ENCODE measurements at places on chromosomes 7 and 10.

DNA sequence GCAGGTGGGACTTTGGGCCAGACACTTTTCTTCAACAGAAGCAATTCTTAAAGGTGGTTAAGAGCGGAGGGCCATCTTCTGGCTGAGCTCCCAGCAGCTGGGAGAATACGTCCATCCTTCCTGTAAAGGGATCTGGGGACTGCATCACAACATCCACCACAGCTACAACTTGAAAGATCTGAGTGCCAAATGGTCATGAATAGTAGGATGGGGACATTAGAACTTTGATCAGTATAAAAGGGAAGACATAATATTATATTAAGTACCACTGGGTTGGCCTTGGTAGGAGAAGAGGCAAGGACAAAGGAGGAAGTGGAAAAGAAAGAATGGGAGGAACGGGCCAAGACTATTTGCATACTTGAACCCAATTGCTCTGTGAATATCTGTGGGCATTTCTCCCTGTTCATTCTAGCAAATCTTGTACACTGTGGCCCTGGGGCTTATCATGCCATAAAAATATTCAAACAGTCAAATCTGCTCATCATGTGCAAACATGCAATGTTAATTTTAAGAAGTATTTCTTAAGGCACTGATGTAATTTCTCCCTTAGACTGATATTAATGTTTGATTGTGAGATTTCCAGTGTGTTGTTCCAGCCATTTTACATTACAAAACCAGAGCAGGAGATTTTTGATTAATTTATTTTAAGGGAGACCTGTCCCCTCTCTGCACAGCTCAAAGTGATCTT lies 65.5 kb upstream of the CREB5 start:
- no peak for DNase-seq
- no peaks in the 10 kb centered on the region for H3K4me1 ChIP-seq
- no peak overlapping the region for H3K4me3 ChIP-seq

DNA sequence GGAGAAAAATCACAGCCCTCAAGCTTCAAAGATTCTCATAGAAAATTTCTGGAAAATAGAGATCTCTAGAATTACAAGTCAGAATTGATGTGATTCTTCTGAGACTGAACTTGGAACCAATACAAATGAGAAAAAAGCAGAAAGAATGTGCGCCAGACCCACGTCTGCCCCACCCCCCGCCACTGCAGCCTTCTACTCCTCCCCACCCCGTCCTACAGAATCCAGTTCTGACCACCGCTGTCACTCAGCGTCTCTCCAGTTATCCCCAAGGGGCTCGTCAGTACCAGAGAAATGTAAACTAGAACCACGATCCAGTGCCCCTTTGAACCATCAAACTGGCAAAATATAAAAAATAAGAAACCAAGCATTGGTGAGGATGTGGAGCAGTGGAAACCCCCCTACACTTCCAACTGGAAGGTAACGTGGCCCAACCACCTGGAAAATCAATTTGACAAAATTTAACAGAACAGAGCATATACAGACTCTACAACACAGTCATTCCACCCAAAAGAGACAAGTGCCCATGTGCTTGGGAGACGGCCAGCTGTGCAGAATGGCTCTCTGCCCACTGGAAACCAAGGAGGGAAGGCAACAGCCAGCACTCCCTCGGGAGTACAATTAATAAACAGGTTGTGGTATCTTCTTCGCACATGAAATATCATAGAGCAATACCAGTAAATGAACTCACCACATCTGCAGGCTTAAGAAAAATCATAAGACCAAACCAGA lies 397.9 kb downstream of the TNS3 start:
- H3K27ac ChIP-seq = no peak overlapping the region
- no peaks in the 10 kb centered on the region for H3K36me3 ChIP-seq
- H3K27me3 ChIP-seq = no peaks in the 10 kb centered on the region
- H3K4me1 ChIP-seq = peaks cover 32% of the 10 kb centered on the region
- H3K4me3 ChIP-seq = no peak overlapping the region

DNA sequence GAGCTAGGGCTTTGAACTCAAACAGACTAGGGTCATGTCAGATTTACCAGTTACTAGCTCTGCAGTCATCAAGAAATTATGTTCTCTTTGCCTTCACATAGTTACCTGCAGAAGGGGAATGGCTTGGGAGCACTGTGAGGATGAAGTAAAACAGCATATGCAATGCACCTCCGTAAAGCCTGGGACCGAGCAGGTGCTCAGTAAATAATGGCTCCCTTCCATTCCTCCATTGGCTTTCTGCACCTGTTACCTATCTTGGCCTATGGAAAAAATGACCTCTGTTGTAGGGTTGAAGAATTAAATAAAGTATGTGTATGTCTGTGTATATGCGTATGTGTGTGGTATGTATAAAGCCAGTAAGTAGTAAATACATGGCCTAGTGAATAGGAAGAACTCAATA lies 78.8 kb downstream of the PDE1C start:
- H3K27ac ChIP-seq = no peak overlapping the region
- H3K4me1 ChIP-seq = no peaks in the 10 kb centered on the region
- H3K36me3 ChIP-seq = no peaks in the 10 kb centered on the region
- no peaks in the 10 kb centered on the region for H3K27me3 ChIP-seq

DNA sequence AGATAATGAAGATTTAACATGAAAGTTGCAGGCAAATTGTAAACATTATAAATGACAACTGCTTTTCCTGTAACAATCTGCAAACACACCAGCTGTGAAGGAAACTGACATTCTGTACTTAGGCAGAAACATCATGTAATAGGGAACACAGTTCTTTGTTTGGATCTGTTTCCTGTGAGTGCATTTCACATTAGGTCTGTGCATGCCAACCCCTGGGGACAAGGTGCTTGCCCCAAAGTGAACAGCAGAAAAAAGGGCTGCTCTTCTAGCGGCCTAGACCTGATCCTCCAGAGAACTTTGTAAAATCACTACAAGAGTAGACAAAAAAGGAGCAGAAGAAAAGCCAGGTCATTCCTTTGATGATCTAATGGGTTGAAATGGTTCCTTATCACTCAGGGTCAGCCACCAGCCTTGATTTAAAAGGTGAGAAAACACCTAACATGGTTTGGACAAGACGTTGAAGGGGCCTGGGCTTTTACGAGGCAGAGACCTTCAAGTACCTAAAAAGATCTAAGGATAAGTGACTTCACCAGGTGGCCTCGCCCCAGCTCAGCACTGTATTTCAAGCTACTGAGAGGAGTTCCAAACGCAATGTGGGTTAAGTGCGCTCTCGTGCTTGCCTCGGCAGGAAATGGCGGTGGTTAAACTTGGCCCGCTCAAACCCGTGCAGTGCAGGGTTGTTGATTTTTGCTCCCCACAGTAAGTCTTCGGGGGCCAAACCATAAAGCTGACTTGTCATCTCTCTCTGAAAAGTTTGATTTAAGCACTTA lies 249.7 kb downstream of the CREB5 start:
- no peaks in the 10 kb centered on the region for H3K36me3 ChIP-seq
- no peaks in the 10 kb centered on the region for H3K4me1 ChIP-seq
- DNase-seq = no peak
- no peak overlapping the region for H3K4me3 ChIP-seq
- H3K27ac ChIP-seq = no peak overlapping the region
- no peaks in the 10 kb centered on the region for H3K27me3 ChIP-seq

DNA sequence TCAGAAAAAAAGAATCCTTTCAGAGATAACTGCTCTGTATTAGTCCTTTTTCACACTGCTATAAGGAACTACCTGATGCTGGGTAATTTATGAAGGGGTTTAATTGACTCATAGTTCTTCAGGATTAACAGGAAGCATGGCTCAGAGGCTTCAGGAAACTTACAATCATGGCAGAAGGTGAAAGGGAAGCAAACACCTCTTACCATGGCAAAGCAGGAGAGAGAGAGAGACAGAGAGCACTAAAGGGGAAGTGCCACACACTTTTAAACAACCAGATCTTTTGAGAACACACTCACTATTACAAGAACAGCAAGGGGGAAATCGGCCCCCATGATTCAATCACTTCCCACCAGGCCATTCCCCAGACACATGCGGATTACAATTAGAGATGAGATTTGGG lies 114.2 kb downstream of the TES start:
- no peaks in the 10 kb centered on the region for H3K4me1 ChIP-seq
- no peaks in the 10 kb centered on the region for H3K27me3 ChIP-seq
- no peak overlapping the region for H3K4me3 ChIP-seq
- H3K27ac ChIP-seq = no peak overlapping the region

DNA sequence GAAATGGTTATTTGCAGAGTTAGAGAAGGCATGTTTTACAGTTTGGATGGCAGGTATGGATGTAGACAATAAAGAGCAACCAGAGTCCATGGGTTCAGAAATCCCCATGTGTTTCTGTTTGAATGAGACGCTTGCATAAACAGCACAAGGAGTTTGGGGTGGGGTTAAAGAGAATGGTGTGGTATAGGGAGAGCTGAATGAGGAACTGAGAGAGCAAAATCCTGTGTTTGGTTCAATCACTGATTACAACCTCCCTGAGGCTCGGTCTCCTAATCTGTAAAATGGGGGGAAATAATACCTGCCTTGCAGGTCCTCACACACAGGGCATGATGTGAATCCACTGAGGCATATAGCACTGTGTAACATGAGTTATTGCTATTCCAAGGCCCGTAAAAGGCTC lies 23.7 kb downstream of the CAV1 start:
- H3K4me1 ChIP-seq = no peaks in the 10 kb centered on the region
- no peak overlapping the region for H3K27ac ChIP-seq
- no peaks in the 10 kb centered on the region for H3K27me3 ChIP-seq
- DNase-seq = no peak
- no peak overlapping the region for H3K4me3 ChIP-seq

GRCh38 chr7:134327896-134328295 lies 11.2 kb upstream of the SLC35B4 start:
- H3K27me3 ChIP-seq = no peaks in the 10 kb centered on the region
- no peak overlapping the region for H3K4me3 ChIP-seq
- H3K27ac ChIP-seq = no peak overlapping the region
- H3K4me1 ChIP-seq = no peaks in the 10 kb centered on the region
- no peak for DNase-seq

- H3K4me1 ChIP-seq = no peaks in the 10 kb centered on the region
- H3K27ac ChIP-seq = no peak overlapping the region
- H3K4me3 ChIP-seq = no peak overlapping the region
Measured at GRCh38 chr10:8095959-8096358, 41.5 kb downstream of the GATA3 start.

GRCh38 chr10:115861455-115861854 lies 411.6 kb downstream of the GFRA1 start:
- no peak for DNase-seq
- no peak overlapping the region for H3K4me3 ChIP-seq
- H3K36me3 ChIP-seq = no peaks in the 10 kb centered on the region
- H3K4me1 ChIP-seq = no peaks in the 10 kb centered on the region

DNA sequence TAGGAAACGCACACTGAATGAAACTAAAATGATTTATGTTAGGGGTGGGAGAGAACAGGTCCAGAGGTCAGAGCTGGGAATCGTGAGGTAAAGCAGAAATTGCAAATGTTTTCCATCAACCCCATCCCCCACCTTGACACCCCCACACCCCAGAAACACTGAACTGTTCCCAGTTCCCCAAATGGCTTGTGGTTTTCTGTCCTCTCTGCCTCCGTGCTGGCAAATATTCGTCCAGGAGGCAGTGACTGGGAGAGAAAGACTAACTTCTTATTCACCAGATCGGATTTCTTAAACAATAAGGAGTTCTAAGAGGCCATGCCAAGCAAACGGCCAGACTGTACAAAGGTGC lies 730 bp upstream of the RASSF4 start:
- no peaks in the 10 kb centered on the region for H3K27me3 ChIP-seq
- DNase-seq = no peak
- peak overlapping the region; percentile 90 for H3K27ac ChIP-seq
- peak overlapping the region; percentile 62 for H3K4me3 ChIP-seq
- peaks cover 17% of the 10 kb centered on the region for H3K4me1 ChIP-seq

DNA sequence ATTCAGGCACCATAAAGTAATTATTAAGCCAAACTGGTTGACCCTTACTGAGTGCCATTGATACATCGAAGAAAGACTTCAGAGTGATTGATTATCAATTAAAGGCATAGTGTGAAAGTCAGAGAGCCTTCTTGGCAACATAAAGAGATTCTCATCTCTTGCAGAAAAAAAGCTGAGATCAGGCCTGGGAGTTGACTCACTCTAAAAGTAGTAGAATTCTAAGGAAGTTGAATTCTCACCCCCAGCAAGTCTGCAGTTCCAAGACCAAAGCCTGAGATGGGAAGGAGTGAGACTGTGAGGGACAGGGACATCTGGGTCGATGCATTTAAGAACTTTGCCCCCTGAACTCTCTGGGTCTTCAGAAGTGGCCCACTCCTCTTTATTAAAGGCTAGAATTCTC lies 21.6 kb upstream of the ERCC6 start:
- no peak overlapping the region for H3K4me3 ChIP-seq
- no peak overlapping the region for H3K27ac ChIP-seq
- no peaks in the 10 kb centered on the region for H3K27me3 ChIP-seq
- no peaks in the 10 kb centered on the region for H3K4me1 ChIP-seq

DNA sequence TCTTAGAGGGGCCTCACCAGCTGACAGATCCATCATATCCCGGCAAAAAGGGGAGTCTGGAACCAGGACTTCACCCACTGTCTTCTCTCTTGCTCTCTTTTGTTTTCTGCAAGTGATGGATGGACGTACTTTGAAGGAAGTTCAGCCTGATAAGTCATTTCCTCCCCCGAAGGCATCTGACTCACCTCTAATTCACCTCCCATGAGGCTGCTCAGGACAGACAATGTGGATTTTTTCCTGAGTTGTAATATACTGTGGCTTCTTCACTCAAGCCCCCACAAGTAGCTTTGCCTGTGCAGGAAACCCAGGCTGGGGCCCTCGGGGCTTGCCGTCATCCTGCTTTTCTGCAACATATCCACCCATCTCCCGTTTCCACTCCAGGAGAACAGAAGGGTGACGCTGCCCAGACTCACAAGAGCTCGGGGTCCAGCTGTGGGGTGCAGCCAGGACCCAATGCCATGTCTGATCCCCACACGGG lies 70.4 kb downstream of the ASB13 start:
- no peaks in the 10 kb centered on the region for H3K36me3 ChIP-seq
- H3K27ac ChIP-seq = no peak overlapping the region
- no peaks in the 10 kb centered on the region for H3K4me1 ChIP-seq
- DNase-seq = no peak

- H3K36me3 ChIP-seq = no peaks in the 10 kb centered on the region
- no peak overlapping the region for H3K27ac ChIP-seq
- no peaks in the 10 kb centered on the region for H3K4me1 ChIP-seq
Measured at GRCh38 chr7:46033592-46033991, 112.5 kb upstream of the IGFBP3 start.

DNA sequence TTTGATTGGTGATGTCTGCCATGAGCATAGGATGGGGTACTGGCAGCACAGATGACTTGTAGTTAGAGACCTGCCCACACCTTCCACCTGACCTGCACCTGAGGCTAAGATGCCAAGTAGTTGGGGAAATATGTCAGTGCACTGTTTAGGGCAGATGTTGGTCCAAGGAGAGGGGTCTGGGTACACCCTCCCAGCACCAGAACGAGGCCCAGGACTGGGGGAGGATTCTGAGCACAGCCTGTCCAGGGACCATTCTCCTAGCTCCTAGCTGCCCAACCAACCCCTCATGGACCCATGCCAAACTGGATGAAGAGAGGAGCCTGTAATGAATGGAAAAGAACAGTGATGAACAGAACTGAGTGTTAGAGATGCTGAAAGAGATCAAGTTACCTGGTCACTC lies 28.0 kb downstream of the FRMPD2 start:
- H3K27ac ChIP-seq = no peak overlapping the region
- no peaks in the 10 kb centered on the region for H3K27me3 ChIP-seq

GRCh38 chr7:1883031-1883761 lies 213.1 kb downstream of the ELFN1 start:
- no peak overlapping the region for H3K4me3 ChIP-seq
- no peaks in the 10 kb centered on the region for H3K4me1 ChIP-seq
- no peak overlapping the region for H3K27ac ChIP-seq
- H3K27me3 ChIP-seq = no peaks in the 10 kb centered on the region
- H3K36me3 ChIP-seq = no peaks in the 10 kb centered on the region

Measured in pancreas (tissue), 10 donors.